Eye (tissue), 1 donor: ENCODE measurements at places on chromosomes 16 and 17.
A peak's percentile ranks its signal among the peaks of the same experiment; 100 is the strongest.

DNA sequence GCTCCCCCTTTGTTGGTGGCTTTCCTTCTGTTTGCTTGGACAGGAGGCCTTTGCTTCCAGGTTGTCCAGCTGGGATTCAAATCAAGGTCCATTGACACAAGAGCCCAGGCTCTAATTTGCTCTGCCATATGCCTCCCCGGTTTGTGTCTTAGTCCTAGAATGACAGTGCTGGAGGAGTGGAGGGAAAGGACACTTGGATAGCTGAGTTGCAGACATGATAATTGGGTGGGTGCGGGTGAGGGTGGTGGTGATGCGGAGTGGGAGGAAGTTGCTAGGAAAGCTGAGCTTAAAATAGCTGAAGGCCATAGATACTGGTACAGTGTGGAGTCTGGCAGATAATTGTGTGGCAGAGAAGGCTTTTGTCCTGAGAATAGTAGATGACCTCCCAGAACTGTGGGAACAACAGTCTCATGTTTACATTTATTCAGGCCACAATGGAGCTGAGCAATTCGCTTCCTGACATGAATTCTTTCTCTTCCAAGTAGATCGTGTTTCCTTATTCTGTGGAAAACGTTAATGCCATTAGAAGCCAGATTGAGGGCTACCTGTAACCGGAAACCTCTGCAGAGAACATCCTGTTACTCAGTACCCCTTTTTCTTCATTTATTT lies 23.8 kb downstream of the SEC14L1 start:
- peak; percentile 80 for DNase-seq

DNA sequence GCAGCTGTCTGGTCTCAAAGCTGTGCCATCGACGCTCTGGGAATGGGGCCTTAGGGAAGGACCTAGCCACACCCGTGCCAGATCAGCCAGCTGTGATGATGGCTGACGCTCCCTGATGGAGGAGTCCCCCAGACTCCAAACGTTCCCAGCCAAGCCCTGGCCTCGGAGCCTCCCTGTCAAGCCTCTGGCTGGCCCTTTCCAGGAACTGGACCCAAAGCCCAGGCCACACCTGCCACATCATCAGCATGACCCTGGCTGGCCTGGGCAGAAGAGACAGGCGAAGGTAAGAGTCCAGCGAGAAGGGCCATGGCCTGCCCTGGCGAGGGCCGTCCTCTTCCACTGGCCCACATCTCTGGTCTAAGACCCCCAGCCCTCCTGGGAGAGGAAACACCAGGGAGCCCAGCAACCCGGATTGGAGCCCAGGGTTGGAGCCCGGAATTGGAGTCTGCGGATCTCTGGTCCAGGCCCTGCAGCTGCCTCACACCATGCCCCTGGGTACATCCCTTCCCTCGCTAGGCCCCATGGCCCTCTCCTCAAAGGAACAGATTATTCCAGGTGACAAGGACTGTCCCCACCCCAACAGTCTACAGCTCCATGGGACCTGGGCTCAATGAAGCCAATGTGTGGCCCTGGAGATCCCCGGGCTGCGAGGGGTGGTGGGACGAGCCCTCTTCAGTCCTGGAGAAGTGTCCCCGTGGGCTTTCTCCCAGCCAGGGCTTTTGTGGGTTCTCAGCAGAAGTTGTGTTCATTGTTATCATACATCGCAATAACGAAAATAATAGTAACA lies 105.1 kb upstream of the TNRC6C start:
- no peak for DNase-seq

DNA sequence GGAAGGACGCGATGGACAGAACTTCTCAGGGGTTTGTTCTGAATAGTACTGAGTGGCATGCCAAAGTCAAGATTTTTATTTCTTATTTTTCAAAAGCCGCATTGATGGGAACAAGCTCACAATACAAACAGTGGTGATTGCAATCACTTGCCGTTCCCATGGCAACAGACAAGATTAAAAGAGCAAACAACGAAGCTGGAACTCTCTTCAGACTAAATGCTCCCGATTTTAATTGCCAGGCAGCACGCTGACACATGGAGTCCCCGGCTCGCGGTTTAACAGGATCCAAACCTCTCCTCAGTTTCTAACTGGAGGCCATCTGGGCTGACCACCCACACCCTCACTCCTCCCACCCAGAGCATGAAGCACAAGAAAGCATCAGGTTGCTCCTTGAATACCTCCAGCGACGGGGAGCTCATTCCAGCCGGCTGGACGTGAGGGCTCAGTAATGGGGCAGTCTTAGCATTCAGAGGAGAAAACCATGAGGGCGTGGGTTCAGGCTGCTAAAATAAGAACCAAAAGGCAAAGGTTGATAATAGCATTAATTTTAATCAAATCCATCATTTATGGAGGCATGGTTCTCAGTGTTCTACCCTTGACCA lies 41.5 kb downstream of the AIPL1 start:
- DNase-seq = no peak

DNA sequence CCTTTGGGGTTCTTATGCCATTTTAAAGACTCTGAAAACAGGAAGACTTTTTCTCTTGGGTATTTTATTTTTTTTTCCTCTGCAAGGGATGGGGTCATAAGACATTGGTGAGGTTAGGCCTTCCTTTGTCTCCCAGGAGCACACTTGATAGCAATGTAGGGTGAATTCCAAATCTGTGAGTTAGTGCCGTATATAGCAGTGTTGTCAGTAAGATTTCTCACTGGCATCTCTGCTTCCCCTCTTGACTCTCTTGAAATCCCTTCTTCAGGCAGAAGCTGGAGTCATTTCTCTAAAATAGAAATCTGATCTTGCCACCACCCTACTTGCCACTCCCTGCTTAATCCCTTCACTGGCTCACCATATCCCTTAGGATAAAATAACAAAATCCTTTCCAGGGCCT lies 529.7 kb downstream of the WWOX start:
- DNase-seq = no peak

DNA sequence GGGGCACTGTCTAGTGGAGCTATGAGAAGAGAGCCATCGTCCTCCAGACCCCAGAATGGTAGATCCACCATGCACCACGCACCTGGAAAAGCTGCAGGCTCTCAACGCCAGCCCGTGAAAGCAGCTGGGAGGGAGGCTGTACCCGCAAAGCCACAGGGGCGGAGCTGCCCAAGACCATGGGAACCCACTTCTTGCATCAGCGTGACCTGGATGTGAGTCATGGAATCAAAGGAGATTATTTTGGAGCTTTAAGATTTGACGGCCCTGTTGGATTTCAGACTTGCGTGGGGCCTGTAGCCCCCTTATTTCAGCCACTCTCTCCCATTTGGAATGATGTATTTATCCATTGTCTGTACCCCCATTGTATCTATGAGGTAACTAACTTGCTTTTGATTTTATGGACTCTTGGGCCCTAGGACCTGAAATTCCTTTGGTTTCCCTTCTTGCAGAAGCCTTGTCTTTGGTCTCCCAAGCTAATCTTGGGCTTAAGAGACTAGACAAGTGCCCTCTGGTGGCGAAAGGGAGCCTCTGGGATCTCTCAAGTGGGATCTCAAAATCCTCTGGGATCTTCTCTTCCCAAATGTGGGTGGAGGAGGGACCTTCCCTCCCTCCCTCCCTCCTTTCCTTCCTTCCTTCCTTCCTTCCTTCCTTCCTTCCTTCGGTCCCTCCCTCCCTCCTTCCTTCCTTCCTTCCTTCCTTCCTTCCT lies 58.2 kb upstream of the HAPSTR1 start:
- peak; percentile 57 for DNase-seq

DNA sequence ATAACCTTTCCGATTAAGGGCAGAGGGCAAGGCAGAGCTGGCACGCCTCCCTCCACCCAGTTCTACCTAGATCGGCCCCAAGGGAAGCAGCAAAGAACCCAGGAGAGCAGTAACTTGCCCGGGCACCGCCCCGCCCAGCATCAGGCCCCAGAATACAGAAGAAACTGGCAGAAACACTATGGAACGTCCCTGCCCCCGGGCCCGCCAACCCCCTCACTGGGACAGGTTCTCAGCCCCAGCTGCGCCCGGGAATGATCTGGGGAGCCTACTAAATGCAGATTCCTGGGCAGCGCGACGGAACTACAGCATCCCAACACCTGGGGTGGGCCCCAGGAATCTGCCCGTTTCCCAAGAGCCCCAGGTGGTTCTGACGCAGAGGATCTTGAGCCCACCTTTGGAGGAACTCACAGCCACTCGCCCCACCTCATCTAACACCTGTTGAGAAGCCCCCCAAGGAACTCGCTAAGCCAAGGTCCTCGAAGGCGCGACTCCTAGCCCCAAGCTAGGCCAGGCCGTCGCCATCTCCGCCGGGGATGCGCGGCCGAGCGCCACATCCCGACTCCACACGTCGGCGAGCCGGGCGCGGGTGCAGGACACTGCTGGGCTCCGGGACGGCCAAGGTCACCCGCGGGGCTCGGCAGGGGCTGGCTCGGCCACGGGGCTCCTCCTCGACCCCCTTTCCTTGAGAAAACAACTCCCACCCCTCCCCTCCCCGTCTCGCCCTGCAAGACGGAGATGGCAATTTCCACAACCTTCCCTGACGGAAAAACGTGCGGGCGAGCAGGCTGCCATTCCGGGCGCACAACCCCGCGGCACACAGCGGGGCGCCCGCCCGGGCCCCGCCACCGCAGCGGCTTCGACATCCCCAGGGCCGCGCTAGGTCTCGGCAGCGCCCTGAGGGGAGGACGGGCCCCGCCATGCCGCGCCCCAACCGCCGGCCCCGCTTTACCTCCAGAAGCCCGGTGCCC lies 913 bp downstream of the CDIP1 start:
- DNase-seq = no peak

DNA sequence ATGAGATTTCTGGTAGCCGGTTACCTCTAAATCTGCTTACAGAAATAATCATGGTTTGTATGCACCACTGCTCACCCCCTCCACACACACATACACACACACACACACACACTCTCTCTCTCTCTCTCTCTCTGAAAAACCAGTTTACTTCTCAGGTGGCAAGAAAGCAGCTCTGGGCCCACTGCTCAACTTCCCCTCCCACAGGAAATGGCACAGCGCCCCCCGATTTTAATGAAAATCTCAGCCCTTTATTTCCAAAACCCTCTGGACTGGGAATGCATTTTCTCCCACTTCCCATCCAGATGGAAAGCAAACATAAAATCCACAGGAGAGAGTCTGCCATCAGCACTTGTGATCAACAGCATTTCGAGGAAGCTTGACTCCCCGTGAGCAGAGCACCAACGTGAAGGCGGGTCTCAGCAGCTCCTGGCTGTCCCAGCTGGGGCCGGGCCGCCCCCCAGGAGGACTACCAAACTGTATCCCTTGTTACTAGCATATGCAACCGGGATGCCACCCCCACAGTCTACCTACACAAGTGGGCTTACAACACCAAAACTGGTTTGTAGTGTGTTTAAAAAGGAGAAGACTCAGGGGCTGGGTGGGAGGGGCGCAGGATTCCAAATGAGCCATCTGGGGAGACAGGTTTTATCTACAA lies 121.1 kb downstream of the SLC39A11 start:
- DNase-seq = peak; percentile 26

DNA sequence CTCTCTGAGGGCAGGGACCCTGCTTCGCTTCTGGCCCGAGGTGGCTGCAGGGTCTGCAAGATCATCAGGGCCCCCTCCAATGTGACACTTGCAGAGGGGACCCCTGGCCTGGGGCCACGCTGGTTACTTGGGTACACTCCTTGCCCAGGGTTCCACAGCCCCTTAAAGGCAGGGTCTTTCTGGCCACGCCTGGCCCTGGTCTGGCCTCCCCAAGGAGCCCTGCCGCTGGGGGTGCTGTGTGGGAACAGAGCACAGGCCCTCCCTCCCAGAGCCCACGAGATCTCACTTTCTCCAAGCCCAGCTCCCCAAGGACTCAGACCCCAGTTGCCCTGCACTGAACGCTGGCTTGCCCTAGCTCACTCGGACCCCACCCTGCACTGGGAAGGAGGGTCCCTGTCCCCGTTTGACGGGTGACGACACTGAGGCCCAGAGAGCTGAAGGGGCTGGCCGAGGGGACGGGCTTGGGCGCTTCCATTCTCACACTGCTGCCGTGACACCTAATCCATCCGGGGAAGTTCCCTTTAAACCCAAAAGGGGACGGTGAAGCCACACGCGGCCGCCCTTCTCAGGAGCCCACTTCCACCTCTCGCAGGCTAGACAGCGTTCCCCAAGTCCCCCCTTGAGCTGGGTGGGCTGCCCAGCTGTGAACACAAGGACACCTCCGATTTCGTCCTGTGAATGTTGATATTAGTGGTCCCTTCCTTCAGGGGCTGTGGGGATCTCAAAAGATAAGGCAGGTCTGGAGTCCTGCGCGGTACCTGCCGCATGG lies 26.9 kb upstream of the OSGIN1 start:
- DNase-seq = no peak

GRCh38 chr17:35404360-35404759 lies 27.9 kb downstream of the SLFN12 start:
- no peak for DNase-seq

DNA sequence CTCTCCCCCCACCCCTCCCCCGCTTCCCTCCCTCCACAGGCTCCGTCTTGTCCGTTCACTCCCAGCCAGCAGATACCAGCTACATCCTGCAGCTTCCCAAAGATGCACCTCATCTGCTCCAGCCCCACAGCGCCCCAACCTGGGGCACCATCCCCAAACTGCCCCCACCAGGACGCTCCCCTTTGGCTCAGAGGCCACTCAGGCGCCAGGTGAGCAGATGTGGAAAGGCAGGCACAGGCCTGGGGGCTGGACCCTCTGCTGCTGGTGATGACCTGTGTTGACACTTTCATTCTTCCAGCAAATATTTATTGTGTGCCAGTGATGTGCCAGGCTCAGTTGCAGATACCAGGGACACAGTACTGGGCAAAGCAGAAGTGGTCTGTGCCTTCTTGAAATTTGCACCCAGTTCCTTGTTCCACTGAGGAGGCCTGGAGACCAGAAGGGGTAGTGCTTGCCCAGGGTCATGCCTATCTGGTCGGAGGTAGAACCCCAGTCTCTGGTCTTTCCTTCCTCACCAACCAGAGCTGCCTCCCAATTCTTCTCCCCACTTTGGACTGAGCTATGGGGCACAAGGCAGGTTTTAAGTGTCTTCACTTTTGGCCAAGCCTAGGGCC lies 10.3 kb upstream of the ABCC3 start:
- no peak for DNase-seq

GRCh38 chr17:5424909-5425308 lies 4.9 kb downstream of the RPAIN start:
- no peak for DNase-seq

DNA sequence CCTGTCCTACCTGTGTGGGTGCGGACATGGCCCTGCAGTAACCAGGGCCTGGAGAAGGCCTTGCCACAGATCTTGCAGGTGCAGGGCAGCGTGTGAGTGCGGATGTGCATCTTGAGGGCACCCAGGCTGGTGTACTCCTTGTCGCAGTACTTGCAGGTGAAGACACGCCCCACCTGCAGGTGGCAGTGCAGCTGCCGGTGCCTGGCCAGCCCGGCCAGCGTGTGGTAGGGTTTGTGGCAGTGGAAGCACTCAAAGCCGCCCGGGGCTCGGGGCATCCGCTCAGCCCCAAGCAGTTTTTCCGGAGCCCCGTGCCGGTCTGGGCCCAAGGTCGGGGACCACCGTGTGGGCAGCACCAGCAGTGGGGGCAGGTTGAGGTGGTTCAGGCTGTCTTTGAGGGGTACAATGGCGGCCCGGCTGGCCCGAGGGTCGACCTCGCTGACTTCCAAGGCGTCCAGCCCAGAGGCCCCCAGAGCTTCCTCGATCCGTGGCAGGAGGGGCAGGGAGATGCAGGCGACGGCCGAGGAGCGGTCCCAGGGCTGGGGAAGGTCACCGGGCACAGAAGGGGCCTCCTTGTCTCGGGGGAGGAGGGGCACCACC lies 5.1 kb downstream of the SNAI3 start:
- no peak for DNase-seq
